ENCODE measurements at places on chromosomes 13 and 19.
A peak's percentile ranks its signal among the peaks of the same experiment; 100 is the strongest.

DNA sequence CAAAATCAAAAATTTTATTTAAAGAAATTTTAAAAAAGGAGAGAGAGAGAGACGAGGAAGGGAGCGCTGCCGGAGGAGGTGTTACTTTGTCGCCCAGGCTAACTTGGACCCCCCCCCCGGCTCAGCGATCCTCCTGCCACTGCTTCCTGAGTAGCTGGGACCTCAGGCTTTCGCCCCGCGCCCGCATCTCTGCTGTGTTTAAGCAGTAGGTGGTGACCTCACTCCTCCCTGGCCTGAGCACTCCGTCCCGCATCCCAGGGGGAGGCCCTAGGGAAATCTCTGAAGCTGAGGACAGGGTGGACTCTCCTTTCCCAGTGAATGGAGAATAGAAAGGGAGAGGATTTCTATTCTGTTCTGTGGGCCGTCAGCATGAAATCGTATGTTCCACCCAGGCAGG is 485 bp upstream of the ZNF845 start:
- DNase-seq = peak; percentile 63

- peak; percentile 20 for DNase-seq
Measured at GRCh38 chr19:17402982-17403855, 2.2 kb downstream of the BST2 start.

DNA sequence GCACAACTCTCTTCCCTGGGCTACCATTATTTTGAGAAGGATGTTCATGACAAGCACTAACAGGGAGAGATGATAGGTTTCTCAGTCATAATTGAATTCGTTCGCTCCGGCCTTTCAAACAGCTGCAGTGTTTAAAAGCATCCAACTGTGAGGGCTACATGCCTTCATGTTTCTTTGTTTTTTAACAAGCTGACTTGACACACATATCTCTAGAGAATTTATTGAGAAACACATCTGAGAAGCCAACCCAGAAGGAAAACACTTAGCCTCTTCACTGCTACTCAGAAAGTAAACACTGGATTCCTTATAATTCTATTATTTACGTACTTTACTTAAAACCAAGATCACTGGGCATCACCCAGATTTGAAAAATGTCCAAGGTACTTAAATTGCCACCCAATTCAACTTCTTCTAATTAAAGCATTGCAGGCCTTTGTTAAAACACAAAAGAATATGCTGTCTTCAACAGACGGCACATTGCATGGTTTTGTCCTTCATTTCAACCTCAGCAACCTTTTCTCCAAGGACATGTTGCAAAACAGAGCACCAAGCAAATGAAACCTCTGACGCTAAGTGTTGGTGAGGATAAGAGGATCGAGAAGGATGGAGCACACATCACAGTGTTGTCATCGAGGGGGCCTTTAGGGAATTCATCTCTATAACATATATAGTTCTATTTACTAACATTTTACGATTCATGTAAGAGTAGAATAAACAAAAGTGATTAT is 75.8 kb downstream of the TBC1D4 start:
- DNase-seq = no peak

- no peak for DNase-seq
Measured at GRCh38 chr19:29881386-29881785, 60.7 kb upstream of the URI1 start.

- no peak for DNase-seq
Measured at GRCh38 chr19:10748195-10748926, 30.5 kb downstream of the DNM2 start.

- no peak for DNase-seq
Measured at GRCh38 chr19:58047672-58048071, 11.4 kb upstream of the ZNF135 start.

DNA sequence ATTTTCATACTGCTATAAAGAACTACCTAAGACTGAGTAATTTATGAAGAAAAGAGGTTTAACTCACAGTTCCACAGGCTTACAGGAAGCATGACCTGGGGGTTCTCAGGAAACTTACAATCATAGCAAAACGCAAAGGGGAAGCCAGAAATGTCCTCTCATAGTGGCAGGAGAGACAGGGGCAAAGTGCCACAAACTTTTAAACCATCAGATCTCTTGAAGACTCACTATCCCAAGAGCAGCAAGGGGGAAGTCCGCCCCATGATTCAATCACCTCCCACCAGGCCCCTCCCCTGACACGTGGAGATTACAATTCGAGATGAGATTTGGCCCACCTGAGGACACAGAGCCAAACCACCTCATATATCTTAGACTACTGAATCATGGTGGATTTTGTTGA is 198.7 kb downstream of the KCTD12 start:
- DNase-seq = no peak

DNA sequence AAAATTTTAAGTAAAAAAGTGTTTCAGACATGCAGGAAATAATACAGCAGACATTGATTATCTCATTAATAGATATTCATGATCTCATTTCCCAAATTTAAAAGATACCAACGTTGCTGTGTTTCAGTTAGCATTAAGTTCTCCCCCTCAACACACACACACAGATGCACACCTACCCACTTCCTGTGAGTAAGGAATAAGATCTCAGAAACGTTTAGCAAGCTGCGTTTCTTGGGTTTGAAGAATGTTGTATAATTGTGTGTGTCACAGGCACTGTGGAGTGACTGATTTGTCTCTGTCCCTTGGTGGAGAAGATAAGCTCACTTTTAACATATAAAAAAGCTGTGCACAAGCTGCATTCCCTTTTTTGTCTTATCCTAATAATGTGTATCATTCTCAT is 196.8 kb downstream of the PDS5B start:
- peak; percentile 63 for DNase-seq

- no peak for DNase-seq
Measured at GRCh38 chr13:24167666-24168391, 7.3 kb downstream of the SPATA13 start.

DNA sequence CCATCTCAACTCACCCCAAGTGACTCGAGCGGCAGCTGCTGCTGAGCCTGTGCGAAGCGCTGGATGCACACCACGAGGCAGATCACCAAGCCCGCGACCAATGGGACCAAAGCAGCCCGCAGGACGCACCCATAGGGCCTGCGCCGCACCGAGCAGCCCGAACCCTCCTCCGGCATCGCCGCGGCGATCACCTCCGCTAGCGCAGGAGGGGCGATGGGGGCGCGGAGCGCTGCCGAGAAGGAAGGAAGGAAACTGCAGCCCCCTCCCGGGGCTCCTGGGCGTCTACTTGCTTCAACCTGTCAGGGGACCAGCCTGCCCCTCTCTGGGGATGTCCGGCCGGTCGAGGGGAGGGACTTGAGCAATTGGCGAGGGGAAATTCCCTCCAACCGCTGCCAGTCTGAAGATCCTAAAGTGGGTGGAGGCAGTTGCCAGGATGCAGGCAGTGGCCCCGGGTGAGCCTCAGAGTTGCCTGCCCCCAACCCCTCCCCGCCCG is at the start of gene CD70:
TSS of gene CD70 (minus strand) at position 324 of the 493 bp plus-strand sequence. CDS start at position 176, 148 bp downstream.
- DNase-seq = peak; percentile 66

DNA sequence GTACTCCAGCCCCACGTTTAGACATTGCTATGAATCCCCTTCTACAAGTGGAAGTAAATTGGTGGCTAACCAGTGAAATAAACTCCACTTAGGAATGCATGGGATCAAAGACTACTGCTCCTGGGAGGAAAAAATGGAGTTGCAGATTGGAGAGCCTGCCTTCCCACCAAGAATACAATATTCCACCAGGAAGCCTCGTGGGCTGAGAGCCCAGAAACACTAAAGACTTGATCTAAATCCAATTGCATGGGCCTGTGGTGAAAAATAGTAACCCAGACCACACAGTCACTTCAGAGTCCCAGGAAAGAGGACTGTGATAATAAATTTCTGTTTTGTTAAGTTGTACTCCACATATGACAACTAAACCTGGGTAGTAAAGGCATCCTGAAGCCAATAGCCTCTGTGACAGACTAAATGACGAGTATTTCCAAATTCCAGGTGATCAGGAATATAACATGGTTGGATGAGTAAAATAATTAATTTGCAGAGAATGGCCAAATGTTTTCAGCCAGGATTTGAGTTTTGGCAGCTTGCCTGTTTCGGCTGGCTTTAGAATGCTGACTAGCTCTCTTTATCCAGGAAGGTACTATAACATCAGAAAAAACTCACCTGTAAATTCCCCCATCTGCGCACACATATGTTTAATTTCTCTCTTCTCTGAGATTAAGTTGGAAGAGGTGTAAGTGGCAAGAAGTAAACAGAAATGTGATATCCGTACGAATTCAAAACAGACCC is 480.3 kb downstream of the LIG4 start:
- no peak for DNase-seq

- no peak for DNase-seq
Measured at GRCh38 chr13:73401769-73402168, 343.0 kb downstream of the KLF5 start.

DNA sequence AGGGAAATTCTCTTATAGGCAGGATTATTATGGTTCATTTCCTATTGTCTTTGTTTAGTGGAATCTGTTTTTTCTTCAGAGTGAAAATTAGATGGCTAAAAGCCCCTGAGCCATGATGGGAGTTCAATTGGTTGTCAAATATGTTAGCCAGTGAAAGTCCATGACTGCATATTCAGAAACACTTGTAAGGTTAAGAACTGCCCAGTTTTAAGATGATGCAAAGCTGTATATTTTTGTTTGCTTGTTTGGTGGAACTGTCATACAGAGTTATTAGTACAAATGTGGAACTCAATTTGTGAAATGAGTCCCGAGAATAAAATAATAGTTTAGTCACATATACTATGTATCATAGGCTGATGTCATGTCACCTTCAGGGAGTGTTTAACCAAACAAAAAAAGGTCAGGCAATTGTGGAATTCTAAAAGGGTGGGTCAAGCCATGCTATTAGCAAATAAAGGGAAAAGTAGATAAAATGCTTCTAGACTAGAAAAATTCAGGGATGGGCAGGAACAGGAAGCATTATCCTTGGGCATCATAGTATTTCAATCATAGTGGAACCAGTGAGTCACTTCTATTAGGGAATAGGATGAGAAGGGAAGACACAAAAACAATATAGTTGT is 248.3 kb upstream of the SLITRK1 start:
- DNase-seq = no peak

- DNase-seq = no peak
Measured at GRCh38 chr13:25915840-25916518, 135.8 kb downstream of the SHISA2 start.

DNA sequence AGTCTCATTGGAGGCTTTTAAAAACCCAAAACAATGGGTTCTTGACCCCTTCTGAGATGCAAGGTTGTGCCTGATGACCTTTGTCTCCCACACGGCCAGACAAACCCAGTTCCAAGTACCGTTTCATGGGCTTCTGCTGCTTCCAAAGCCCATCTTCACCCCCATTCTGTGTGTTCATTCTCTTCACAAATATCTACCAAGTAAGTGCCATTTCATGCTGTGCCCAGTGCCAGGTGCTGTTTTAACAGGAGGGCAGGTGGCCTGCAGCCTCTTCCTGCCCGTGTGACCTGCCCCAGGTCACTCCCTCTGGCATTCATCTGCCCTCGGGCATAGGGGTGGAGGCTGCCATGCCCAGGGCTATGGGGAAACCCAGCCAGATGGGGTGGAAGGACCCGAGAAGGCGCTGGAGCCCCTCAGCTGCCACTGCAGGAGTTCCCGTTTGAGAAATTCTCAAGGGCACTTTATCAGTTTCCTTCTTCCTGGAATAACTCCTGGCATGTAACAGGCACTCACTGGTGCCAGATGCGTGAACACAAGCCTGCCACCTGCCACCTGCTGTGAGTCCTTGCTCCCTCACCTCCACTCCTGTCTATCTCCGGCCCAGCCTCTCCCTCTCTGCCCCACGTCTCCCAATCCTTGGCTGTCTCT is 12.5 kb downstream of the CAPN12 start:
- no peak for DNase-seq

- no peak for DNase-seq
Measured at GRCh38 chr19:13083627-13084026, 19.0 kb downstream of the LYL1 start.

DNA sequence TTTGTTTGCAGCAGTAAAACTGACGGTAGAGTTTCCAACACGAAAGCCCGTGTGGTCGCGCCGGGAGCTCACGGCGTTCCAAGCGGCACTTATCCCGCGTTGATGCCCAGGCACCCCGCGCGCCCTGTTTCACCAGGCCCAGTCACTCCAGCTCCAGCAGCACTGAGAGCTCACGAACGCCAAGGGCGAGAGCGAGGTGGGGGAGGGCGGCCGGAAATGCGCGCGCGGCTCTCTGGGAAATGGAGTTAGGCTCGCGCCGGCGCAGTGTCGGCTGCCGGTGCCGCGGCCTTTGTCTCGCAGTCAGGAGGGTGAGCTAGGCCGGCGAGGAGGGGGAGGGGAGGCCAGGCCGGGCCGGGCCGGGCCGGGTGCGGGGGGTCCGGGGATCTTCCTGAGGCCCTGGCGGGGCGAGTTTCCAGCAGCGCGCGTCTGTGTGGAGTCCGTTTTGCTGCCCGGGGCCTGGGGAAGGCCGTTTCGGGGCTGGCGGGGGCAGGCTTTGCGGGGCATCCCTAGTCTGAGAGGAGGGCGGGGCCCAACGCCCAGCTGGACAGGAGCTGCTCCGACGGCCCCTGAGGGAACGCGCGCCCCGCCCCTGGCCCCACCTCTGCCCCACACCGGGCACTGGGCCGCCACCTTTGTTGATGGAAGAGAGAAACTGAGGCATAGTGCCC is at the start of gene ZNF135:
TSS of gene ZNF135 (plus strand) at position 280 of the 668 bp plus-strand sequence. CDS start 721 bp downstream, outside the sequence.
- peak; percentile 88 for DNase-seq

GRCh38 chr19:58117841-58118575 is 20.0 kb upstream of the ZSCAN18 start:
- DNase-seq = no peak

DNA sequence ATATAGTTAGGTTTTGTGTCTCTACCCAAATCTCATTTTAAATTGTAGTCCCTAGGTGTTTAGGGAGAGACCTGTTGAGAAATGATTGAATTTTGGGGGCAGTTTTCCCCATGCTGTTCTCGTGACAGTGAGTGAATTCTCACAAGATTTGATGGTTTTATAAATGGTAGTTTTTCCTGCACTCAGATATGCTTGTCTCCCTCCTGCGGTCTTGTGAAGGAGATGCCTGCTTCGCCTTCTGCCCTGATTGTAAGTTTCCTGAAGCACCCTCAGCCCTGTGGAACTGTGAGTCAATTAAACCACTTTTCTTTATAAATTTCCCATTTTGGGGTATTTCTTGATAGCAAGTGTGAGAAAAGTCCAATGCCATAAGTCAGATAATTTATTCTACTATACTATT is 1977.5 kb upstream of the PCDH20 start:
- no peak for DNase-seq

DNA sequence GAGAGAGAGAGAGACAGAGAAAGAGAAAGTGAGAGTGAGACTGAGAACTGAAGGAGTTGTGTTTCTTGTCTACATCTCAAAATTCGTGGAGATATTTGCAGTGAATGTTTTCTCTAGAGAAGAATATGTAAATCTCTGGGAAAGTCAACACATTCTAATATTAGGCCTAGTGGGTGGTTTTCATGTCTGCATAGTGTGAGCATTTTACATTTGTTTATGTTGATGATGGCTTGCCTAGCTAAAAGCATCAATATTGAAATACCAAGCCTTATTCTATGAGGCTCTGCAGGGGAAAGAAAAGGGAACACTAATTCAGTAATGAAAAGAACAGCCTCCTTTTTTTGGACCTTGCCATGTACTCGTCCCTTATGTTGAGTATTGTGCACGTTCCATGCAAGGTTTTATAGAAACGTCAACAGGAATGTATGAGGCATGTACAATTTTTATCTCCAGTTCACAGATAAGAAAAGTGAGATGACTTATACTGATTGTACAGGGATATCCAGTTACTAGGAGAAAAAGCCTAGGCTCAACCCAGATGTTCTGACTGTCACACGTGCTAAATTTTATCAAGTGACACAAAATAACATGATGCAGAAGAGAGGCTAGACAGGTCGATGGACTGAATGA is 1288.9 kb upstream of the SLC10A2 start:
- DNase-seq = no peak
